ENCODE measurements at places on chromosomes 2 and 18.

DNA sequence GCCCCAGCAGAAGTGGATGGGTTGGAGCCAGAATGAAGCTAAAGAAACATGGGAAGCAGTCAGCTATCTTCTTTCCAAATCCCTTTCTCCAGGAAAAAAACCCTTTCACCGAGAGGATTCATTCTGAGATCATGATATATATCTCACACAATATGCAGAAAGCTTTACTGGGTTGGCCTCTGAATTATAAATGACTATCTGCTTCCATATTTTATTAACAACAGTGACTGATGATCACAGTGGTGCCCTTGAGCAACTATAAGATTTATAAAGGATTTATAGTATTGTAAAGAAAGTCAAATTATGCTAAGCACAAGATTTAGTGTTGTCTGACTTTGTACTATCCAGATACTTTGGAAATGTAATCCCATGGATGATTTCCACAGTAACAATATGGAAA lies 180.3 kb downstream of the KCNE4 start:
- DNase-seq, result no peak

- no peak for DNase-seq
Measured at GRCh38 chr2:2941205-2941604, 436.4 kb downstream of the EIPR1 start.

GRCh38 chr2:216114714-216115531 lies 5.8 kb downstream of the XRCC5 start:
- peak; percentile 99 for DNase-seq

GRCh38 chr2:31511376-31511775 lies 69.4 kb downstream of the SRD5A2 start:
- no peak for DNase-seq

GRCh38 chr2:39121523-39122063 lies 742 bp upstream of the SOS1 start:
- peak; percentile 33 for DNase-seq

- DNase-seq, result no peak
Measured at GRCh38 chr2:240404174-240404852, 31.1 kb upstream of the GPC1 start.

DNA sequence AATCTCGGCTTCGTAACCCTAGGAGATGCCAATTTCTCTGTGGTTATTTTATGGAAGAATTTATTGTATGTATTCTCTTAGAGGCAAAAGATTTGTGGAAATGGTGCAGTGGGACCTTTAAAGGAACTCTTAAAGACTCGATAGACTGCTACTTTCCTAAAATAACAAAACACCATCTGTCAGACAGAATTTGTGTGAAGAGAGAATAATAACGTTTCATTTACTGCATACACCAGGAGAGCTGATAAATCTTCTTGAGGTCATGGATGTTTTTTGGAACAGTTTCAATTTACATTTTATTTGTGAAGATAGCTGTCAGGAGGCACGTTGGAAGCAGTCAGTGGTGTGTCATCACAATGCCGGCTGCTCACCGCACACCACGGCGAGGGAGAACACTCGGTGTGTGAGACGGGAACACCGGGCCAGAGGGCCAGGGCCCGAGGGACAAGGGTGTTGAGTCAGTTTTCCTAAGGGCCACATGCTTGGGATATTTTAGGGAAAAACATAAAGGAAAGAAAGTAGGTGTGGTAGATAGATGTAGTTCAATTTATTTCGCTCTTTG lies 1681.0 kb upstream of the DDX18 start:
- no peak for DNase-seq

DNA sequence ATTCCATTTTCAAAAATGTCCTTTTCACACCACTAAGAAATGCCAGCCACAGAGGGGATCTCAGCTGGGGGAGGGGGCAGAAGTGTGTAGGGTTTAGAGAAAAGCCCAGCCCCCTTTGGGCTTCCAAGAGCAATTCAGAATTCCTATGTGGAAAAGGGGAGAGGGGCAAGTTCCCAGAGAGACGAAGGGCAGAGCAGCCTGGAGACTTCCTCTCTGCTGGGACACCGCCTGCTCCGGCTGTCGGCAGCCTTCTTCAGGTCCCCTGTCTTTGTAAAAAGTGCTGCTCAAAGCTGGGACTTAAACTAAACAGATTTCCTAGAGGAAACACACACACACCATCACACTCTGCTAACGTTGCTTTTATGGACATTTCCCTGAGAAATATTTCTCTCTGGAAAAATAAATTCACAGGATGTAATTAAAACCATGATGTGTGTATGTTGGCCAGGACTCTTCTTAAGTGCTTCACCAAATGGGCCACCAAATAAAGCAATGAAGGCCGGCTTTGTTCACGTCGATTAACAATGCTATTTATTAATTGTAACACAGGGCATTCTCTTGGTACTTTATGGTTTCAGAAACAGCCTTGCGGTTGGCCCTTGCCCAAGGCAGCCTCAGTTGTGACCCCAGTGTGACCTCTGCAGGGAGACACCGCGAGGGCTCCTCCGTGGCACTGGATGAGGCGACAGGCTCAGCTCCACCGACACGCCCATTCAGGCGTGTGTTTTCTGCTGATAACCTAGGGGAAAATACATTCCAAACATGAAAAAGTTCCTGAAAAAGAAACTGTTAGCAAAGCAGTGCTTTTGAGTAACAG lies 5.6 kb upstream of the ASB1 start:
- DNase-seq, result peak; percentile 40

DNA sequence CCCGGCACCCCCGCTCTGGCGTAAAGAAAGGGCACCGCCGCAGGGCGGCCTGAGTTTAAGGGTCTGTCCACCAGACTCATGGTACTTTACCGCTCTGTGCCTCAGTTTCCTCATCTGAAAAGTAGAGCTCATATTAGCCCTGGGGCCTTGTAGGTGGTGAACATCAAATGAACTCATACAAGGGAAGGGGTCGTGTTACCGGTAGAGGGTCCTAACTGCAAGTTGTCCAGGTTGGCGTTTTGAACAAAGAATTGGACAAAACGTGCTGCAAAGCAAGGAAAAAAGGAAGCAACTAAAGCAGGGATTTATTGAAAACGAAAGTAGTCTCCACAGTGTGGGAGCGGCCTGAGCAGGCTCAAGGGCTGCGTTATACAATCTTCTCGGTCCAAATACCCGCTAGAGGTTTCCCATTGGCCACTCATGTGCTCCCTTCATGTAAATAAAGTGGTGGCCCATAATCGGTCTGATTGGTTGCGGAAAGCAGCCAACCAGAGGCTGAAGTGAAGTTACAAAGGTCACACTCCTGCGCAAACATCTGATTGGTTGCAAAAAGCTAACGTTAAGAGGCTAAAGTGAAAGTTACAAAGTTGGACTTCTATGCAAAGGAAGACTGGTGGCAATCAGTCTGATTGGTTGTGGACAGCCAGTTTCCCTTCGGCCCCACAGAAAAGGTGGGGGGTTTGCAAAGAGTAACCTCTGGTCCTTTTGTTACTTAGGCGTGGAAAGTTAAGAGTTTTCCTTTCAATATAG lies 80.7 kb upstream of the LDLRAD4 start:
- DNase-seq, result peak; percentile 92

DNA sequence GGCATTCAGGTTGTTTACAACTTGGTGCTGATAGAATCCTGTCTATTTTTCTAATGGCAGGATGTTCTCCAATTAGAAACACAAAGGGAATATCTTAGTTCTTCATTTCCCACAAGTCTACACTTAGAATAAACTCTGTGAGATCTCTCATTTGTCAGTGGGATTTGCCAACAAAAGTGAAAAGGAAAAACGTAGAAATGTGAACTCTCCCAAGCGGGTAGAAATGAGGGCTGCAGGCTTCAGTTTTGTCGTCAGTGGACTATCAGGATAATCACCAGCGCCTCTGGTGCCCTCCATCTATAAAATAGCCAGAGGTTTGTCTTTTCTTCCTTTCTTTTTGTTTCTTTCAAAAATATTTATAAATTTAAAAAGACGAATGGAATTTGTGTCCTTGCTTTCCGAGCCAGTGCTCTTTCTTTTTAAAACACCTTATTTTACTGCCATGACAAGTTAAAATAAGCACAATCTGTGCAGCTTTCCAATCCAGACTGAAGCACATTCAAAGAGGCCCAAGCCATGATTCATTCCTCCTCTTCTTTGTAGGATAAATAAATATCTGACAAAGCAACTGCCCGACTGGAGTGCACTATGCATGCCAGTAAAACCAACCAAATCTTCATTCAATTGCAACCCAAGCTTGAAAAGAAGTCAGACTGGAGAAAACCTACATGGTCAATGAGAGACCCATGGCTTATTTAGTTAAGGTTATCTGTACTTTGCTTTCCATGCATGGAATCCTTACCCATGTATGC lies 185.8 kb downstream of the ANKRD44 start:
- DNase-seq, result no peak

GRCh38 chr2:171521361-171522051 lies 768 bp upstream of the CYBRD1 start:
- DNase-seq, result no peak

DNA sequence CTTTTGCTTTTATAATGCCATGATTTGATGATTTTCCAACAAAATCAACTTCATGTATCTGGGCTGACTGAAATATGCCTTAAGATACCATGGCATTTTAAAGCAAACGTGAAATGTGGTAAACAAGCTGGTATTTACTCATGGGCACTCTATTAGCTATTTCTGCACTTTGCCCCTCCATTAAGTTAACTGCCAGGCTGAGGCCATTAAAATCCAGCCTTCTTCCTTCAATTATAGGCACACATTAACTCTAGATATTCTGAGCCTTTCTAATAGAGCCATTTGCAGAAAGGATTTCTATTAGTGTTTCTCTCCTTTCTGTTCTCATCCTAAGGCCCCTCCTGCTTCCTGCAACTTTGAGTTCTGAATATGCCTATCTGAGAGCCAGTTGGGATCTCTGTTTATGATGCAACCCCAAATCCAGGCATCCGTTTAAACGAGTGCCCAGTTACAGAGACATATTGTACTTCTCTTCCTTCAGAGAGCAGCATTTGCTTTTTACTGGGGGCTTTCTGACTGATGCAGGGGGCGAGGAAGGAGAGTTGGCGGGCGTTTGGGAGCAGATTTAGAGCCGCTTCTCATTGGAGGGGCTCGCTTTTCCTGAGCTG lies 1.6 kb upstream of the KCNJ3 start:
- no peak for DNase-seq

DNA sequence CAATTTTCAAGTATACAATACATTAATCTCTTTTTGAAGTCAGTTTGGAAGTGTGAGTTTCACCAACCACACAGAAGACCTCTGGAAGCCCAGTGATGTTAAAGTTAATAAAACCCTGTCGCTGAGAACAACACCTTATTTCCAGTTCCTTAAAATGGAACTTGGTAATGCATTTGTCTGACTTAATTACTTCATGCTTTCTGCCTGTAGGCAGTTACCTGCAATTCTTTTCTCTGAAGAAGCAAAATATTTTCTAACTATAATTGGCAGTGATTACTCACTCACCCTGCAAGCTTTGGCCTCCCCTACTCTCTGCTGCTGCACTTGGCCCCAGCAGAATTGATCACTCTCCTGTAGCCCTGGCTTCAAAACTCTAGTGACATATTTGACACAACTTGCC lies 81.5 kb downstream of the TXNL1 start:
- no peak for DNase-seq

DNA sequence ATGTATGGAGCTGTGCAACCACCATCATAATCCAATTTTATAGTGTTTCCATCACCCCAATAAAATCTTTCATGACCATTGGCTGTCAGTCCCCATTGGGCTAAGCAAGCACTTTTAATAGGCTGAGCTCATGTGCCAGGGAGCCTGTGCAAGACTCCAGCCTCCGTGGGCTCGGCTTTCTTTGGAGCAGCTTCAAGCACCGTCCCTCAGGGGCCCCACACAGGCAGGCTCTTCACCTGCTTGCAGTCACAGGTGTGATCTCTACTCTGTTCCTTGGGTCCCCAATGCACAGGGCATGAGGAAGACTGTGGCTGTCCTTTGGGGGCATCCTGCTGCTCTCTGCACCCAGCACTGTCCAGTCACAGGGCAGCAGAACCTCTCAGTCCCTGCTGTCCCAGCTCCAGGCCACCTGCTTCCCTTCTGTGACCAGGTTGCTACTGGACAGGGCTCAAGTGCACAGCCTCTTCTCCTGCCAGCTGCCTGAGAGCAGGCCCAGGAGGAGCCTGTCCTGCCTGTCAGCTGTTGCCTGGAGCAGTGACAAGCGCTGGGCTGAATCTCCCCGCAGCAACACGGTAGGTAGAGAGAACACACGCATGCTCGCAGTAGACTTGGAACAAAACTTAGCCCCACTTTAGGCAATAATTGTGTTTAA lies 40.7 kb upstream of the TMEM131 start:
- DNase-seq, result no peak

GRCh38 chr2:33272001-33272400 lies 204.4 kb upstream of the RASGRP3 start:
- peak; percentile 78 for DNase-seq

Measured in common myeloid progenitor, CD34-positive (primary cell).